Activated CD4-positive, CD25-positive, alpha-beta regulatory T cell treated with anti-CD3 and anti-CD28 coated beads, Interleukin-2, amount 50 U/mL, for 24 hours (primary cell): ENCODE measurements at places on chromosomes 4 and X.

GRCh38 chrX:106791495-106791894, 11.0 kb upstream of the TBC1D8B start:
- ATAC-seq: no peak

GRCh38 chrX:41515376-41515775, 68.2 kb downstream of the NYX start:
- no peak for ATAC-seq

GRCh38 chr4:125624951-125625350, 310.2 kb downstream of the FAT4 start:
- no peak for ATAC-seq

- no peak for ATAC-seq
These were observed 94.2 kb downstream of the GPAT3 start for GRCh38 chr4:83629945-83630721.

DNA sequence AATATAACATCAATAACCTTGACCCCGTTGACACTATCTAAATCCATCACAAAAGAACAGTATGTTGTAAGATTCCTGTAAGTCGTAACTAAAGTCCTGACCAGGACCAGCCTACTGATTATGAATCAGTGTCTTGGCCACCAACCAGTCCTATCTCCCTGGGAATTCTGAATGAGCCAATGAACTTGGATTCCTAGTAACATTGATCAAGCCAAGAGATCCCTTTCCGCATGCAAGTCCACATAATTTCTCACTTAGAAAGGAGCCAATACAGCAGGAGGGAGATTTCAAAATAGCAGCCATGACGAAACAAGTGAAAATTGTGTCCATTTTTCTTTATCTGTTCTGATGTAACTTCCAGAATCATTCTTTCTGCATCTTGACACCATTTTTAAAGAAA, 9.5 kb downstream of the XPNPEP2 start:
- no peak for ATAC-seq
